M059J (cell line): ENCODE measurements at places on chromosomes 3 and 15. TPM values are rescaled to one million over a fixed set of nuclear protein-coding genes. Genes with fewer than 3 reads are reported as not detected.

GRCh38 chr3:172134352-172134751 is 95.0 kb downstream of the FNDC3B start:
- DNase-seq, result no peak

GRCh38 chr3:191770541-191770940 is 309.6 kb downstream of the PYDC2 start:
- DNase-seq, result no peak

GRCh38 chr15:74297887-74298286 is 61.8 kb downstream of the CCDC33 start:
- no peak for DNase-seq

DNA sequence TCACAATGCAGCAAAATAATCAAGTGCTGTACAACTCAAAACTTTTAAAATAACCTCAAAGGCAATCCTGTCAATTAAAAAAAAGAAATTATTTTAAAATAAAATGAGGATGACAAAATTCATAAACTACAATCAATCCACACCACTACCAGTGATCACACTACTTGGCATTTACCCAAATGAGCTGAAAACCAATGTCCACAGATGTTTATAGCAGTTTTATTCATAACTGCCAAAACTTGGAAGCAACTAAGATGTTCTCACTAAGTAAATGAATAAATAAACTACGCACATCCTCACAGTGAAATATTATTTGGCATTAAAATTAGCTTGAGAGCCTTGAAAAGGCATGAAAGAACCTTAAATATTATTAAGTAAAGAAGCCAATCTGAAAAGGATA is 121.3 kb downstream of the STAG1 start:
- no peak for DNase-seq

DNA sequence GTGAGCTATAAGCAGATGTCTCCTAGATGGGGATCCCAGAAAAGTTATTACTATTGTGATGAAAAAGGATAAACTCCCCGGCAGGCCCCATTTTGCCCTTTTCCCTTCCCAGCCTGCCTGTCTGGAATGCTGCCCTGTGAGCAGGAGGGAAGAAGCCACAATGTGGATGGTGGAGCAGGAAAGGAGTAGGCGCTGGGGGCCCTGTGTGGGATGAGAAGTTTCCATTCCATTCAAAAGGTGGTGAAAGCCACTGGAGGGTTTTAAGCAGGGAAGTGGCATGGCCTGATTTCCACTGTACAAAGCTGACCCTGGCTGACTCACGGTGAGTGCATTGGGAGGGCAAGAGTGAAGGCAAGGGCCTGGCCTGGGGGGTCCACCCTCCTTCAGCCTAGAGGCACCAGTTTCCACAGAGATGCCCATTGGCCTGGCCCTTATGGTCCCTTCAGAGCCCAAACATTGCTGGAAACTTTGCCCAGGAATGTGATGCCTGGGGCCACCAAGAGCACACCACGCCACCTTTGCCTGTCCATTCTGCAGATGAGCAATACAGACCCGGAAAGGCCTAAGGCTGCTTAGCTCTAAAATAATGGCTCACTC is 206.9 kb downstream of the RPLP1 start:
- DNase-seq, result peak; percentile 94

DNA sequence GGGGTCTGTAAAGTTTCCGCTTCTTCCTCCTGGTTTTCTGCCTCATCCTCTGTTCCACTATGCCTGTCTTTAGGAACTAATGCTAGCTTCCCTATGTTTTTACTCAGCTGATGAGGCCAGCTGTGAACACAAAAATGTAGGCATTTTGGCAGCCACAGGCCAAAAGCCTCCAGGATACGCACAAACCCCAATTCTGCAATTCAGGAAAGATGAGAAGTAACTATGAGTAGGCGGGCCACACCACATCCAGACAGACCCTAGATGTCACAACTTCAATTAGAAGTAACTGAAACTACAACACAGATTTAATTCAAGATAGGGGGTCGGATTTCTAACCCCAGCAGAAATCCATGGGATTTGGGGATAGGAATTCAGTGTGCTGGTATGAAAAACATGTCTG is 11.9 kb downstream of the CA12 start:
- DNase-seq, result no peak

DNA sequence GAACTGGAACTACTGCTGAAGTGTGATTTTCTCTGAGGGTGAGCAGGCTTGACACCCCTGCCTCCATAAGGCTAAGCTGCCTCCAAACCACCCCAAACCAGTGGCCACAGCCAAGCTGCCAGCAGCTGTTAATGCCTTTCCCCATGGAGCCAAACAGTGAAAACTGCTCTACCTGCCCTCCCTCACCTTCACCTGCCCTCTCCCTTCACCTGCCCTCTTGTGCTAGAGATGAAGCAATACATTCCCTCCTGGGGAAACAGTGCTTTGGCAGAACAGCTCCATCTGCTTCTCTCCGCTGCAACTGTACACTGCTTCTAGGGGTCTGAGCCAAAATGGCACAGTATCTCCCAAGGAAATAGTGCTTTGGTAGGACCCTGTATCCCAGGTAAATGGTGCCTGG is 374.1 kb downstream of the FHIT start:
- no peak for DNase-seq

DNA sequence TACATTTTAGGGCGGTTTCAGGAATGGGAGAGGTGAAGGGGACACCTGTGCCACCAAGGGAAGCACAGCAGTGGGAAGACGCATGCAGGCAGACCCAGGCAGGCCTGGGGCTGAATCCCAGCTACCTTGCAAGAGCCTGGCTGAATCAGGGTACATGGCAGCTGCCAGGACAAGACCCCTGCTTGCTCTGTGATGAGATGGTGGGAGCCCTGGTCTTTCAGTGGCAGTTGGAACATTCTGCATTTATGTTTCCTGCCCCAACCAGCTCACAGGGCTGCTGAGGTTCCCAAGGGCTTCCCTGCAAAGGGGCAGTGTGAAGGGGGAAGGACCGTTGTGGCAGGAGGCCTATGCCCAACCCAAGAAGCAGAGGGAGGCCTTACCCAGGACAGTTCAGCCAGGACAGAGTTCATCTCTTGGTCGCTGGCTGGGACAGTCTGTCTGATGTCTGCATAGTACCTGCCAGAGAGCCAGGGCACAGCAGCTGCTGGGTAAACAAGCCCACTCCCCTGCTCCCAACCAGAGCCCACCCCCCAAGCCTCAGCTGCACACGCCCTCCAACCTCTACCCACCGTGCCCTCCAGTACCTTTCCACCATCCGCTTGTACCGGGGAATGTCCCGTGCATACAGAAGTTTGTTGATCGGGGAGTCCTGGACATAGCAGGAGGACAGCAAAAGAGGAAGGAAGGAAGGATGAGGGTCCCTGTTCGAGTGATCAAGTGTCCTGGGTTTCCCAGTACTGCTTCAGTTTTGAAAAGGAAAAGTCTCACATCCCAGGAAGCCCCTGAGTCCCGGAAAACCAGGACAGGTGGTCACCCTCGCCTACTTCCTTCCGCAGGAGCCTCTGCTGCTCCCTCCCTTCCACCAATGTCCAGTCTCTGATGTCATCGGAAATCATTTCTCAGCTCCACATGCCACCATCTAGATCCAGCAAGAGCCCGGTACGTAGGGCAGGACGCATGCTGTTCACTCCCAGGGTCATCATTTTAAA is 23.1 kb downstream of the PLXNB1 start:
- DNase-seq, result no peak

GRCh38 chr3:27613846-27614500 is 108.2 kb downstream of the EOMES start:
- DNase-seq, result no peak

DNA sequence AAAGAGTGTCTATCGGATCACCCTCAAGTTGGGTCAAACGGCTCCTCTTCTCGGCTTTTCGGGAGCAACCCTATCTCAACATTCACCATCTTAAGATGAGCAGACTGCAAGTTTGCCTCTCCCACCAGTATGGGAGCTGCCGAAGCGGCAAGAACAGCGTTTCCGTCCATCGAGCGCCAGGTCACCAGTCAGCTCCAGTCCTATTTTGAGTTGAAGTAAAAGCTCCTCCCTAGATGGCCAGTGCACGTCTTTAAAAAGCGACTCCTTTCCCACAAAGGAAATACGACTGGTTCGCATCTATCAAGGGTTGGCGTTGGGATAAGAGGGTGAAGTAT is 369 bp upstream of the U2SURP start:
- no peak for DNase-seq

DNA sequence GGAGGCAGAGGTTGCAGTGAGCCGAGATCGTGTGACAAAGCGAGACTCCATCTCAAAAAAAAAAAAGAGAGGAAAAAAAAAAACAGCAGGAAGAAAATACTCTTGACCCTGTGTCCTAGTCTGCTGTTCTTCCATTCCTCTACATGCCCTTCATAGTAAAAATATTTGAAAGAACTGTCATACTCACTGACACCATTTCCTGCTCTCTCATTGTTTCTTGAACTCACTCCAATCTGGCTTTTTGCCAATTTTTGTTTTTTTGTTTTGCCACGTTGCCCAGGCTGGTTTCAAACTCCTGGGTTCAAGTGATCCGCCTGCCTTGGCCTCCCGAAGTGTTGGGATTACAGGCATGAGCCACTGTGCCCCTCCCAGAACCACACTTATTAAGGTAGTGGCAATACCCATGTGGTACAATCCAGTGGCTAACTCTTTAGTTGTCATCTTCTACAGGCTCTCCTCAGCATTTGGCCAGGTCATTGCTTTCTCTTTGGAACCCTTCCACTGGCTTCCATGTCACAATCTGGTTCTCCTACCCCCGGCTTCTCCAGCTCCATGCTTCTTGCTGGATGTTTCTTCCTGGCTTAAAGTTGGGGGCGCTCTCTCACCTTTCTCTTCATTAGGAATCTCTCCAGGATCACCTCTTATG is 238.2 kb upstream of the C2CD4B start:
- peak; percentile 81 for DNase-seq

GRCh38 chr3:184832044-184832443 is 20.1 kb downstream of the VPS8 start:
- DNase-seq, result no peak

DNA sequence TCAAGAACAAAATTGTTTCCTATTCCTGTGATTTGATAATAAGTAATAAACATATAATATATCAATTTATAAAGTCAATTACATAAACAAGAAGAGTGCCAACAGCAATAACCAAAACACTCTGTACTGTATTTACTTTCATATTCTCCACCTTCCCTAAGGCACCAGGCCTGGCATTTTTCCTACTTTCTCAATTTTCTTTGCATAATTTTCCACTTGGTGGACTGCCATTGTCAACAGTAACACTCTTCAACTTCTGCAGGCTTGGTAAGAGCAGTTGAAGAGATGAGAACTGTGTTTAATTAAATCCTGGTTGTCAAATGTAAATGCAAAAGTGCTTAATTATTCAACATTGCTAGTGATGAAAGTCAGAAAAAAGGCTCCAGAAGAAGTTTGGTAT is 229.8 kb upstream of the PLSCR5 start:
- DNase-seq, result no peak

- no peak for DNase-seq
These were observed 21.0 kb upstream of the POLR2M start for GRCh38 chr15:57685306-57686095.

DNA sequence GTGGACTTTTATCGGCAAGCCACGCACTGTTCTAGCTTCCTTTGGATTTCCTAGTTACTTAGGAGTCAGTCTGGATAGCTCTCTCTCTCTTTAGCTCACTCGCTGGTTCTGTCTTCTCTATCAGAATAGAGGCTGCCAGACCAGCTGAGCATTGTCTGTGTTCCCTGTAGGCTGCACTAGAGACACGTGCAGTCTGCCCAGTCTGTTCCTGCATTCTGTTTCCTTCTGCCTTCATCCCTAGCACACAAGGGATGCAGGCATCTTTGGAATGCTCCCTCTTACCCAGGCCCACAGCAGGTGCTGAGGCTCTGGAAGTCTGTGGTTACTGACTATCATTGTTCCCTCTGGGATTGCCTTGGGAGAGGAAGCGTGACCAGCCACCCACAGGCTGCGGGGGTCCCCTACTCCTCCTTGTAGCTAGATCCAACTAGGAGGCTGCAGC is 322.8 kb downstream of the ZNF621 start:
- DNase-seq, result peak; percentile 35

DNA sequence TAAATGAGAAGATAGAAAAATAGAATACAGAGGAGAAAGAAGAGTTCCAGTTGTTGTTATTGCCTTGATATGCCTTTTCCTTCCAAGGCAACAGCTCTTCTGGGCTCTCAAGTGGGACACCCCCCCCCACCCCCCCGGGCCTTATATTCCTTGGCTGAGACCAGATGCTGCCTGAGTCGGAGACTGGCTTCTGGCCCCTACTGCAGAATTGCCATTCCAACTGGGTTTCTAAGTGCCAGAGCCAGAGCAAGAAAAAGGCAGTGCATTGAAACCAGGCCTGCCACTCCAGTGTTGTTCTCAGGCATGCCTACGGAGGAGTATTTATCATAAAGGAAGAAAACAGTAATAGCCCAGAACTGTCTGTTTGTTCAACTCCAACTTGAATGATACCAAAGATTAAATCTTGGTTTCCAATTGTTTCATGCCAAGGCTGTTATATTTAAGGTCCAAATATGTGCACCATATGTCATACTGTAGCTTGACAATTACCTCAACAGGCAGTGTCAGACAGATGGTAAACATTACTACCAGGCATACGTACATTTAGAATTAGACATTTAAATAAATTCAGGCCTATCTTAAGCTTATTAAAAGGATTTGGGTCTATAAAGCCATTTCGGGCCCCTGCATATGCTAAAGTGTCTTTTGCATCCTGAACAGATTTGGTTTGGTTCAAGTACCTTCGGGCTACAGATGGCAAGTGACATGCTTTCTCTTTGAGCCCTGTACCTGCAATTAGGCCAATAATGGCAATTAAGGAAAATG is 209.9 kb upstream of the SEMA6D start:
- DNase-seq, result no peak

The GOLGB1 gene
- 16.4 and 30.4 TPM in 2 replicates for total RNA-seq

The CAMP gene
- total RNA-seq, result not detected in 2 replicates

The A4GNT gene
- not detected in 2 replicates for total RNA-seq

The MAGI1 gene
- 2.8 and 3.6 TPM in 2 replicates for total RNA-seq

The TMC3 gene
- total RNA-seq, result not detected in 2 replicates
